ENCODE measurements at places on chromosomes 12 and 14.
A peak's percentile ranks its signal among the peaks of the same experiment; 100 is the strongest.

DNA sequence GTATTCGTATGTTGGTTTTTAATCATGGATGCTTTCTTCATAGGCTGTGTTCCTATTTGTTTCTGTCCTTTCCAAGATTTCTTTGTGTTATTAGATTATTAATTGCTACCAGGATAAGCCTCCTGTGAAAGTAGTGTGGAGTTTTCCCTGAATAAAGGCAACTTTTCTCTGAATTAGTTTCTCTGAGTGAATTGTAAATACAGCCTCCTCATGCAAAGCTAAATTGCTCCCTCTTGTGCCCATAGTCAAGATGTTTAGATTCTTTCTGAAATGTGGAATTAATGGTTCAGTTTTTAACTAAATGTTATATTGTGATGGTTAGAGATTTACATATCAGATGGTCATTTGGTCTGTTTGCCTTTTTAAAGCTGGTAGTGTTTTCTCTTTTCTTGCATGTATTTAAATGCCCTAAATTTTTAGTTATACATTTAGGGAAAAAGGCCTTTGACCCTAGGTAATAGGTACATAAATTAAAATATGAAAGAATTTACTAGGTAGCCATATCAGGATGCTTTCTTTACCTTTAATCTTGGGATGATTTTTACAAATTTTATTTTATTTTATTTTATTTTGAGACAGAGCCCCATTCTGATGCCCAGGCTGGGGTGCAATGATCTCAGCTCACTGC is 8.9 kb downstream of the APAF1 start:
- DNase-seq = no peak

DNA sequence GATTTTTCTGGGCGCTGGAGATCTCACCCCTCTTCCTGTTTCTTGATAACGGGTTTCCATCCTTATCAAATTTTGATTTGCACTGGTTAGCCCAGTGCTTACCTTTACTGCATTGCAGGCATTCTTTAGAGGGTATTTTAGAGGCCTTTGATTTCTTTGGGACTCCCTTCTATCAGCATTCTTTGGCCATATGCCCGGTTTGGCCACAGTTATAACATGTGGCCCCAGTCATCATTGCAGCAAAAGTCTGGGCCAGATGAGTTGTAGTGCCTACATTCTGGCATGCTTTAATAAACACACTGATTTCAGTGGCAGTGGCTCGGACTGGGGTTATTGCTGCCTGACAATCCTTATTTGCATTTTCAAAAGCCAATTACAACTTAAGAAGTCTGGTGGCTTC is 82.3 kb downstream of the KCNMB4 start:
- DNase-seq = no peak

DNA sequence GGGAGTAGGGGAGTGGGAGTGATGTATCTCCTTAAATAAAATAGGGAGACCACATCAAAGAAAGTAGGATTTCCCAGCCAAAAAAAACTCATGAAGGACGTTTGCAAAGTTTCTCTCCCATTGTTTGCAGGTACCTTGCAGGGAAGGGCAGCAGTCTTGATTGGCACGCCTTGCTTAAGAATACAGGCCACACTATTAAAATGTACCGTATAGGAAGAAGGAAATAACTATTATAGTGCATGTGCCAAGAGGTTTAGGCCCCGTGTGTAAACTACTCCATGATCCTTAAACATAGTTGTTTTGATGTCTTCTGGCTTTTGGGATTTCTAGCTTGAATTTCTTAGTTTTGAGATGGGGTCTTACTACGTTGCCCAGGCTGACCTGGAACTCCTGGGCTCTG is 42.5 kb downstream of the PRORP start:
- no peak for DNase-seq

DNA sequence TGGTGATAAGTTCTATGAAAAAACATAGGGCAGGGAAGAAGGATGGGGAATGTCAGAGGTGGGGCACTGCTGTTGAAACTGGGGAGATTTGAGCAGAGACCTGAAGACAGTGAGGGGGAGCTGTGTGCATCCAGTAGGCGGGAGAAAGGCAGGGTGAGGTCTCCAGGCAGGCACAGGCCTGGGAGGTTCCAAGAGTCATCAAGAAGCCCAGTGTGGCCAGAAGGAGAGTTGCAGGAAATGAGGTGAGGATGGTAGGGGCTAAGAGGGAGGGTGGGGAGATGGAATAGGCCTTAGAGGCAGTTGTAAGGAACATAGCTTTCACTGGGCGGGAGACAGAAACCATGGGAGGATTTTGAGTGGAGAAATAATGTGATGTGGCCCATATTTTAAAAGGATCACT is 341.8 kb downstream of the GLT1D1 start:
- DNase-seq = no peak

DNA sequence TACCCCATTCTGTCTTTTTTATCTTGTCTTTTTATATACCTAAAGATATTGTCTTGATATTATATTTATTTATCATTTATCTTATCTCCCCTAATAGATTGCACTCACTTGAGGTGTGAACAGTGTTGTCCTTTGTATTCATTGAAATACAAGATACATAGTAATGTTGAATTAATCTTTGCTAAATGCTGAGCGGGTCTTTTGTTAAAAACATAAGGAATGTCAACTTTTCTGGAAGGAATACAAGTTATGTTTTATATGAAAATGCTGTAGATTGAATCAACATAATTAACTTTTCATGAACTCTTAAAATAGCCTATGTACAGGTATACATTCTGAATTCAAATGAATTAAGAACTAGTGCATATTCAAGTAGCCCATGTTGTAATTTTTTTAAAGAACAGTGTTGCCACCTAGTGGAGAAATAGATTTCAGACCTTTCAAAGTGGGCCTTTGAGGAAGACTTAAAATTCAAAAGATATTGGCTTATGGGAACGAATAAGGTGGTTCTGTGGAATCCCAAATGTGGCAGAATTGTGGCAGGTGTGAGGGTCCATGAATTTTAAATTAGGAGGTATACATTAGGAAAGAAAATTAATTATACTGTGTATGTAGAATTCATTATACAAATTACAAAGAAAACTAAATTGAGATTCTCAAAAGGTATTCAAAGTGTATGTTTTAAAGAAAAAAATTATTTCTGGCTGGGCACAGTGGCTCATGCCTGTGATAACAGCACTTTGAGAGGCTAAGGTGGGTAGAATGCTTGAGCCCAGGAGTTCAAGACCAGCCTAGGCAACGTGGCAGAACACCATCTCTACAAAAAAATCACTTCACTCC is 19.1 kb downstream of the BBOF1 start:
- no peak for DNase-seq

DNA sequence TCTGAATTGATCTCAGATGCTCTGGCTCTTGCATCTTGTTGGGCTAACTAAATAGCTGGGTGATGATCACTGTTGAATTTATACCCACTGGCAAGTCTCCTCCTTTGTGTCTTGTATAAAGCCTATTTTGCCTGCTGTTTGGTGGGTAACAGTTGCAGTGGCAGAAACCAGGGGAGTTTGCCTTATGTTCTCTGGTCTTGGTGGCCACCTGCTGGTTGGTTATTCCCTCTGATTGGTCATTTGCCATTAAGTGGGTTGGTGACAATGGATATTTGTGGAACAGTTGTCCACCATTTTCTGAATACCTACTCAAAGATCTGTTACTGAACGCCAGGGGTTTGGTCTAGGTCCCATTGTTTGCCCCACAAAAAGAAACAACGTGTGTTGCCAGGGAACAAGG is 52.1 kb downstream of the AVPR1A start:
- no peak for DNase-seq

DNA sequence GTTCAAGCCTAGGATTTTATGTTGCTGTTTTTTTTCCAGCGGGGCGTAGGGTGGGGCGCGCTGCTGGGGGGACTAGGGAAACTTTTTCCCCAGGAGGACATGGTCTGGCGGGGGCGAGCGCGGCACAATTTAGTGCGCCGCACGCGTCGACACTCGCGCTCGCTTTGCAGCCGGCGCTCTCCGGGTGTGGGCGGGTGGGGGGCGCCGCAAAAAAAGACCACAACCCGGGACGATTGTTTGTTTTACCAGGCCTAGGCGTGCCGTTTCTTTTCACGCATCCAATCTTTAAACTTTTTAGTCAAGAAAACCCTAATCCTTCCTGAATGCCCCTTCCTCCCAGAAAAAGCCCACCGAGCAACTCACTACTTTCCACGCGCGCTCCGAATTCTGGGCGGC is 865 bp upstream of the ZFP36L1 start:
- peak; percentile 76 for DNase-seq

GRCh38 chr12:69001251-69001650 is 68.3 kb upstream of the CPM start:
- no peak for DNase-seq

DNA sequence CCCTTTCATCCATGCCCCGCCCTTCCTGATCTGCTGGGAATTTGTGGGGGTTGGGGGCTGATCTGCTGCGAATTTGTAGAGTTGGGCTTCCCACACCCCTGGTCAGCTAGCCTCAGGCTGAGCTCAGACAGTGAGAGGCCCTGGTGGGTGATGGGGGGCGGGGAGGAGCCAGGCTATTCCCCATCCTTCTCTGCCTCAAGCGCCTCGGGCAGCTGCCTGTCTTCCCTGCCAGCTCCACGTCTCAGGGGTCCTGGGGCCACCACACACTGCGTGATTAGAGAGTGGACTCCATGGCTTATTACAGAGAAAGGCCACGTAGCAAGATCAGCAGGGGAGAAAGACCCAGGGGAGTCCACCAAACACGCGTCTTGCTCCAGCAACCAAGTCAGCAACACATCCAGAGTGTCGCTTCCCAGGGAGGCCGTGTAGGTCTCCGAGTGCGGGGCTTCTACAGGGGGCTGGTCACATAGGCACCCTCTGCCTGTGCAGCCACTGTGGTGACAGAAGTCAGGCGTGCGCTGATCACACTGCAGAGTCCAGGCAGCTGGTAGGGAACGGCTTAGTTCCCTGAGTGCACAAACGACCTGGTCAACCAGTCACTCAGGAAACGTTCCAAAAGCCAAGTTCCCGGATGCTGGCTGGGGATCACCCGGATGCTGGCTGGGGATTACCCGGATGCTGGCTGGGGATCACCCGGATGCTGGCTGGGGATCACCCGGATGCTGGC is 254.4 kb upstream of the SFSWAP start:
- DNase-seq = no peak

DNA sequence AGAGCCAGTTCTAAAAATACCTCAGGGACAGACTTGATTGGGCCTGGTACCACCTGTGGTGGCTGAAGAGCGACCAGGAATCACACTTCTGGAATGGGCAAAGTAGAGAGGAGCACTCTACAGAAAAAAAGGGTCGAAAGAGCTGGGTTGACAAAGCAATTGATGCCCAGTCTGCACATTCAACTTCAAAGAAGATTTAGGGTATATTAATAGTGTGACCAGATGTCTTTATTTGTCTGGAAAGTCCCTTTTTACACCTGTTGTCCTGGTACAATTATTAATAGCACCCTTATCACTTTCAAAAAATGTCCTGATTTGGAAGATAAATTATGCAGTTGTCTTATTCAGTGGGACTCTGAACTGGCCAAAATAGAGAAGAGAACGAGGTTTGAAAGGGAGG is 137.5 kb downstream of the DYRK2 start:
- no peak for DNase-seq

GRCh38 chr14:101980251-101980650 is 15.9 kb downstream of the DYNC1H1 start:
- no peak for DNase-seq

GRCh38 chr14:90810806-90811205 is 5.4 kb downstream of the TTC7B start:
- DNase-seq = no peak

DNA sequence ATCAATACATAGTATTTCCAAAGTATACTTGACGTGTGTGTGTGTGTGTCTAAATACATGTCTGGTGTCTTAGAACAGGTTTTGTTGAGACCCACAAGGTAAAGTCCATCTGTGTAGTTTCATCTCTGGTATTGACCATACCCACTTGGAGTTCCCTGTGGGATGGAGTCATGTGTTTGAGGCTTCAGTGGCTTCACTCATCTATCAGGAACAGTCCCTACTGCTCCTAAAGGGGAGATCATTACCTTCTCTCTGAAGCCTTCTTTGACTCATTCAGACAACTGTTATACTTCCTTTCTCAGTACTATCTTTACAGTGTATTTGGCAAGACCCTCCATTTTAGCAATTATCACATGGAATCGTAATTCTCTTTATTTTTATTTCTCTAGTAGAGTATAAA is 14.2 kb downstream of the RAB21 start:
- DNase-seq = no peak

DNA sequence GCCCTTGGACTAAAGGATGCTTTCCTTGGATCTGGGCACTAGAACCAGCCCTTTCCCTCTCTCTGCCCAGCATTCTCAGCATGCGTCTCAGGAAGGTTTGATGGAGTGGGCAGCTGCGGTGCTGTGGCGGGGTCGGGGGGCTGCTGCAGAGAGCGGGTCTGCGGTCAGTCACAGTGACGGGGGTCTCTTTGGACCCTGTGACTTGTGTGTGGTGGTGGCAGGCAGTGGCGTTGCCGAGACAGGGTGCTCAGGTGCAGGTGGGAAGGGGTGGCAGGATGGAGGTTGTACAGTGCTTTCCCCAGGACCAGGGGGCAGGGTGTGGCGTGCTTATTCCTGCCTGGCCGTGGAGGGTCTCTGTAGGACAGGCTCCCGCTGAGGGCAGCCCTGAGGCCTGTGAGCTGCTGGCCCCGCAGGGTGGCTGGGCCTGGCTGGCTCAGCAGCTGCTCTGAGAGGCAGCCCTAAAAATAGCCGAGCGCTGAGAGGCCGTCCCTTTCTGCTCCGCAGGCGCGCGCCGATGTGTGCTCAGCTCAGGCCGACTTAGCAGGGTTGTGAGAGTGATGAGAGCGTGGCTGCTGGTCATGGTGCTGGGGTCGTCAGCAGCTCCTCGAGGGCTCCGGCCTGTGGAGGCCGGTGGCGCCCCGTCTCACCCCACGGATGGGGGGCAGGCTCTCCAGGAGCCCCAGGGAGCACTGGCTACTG is 9.7 kb downstream of the PACS2 start:
- DNase-seq = no peak

DNA sequence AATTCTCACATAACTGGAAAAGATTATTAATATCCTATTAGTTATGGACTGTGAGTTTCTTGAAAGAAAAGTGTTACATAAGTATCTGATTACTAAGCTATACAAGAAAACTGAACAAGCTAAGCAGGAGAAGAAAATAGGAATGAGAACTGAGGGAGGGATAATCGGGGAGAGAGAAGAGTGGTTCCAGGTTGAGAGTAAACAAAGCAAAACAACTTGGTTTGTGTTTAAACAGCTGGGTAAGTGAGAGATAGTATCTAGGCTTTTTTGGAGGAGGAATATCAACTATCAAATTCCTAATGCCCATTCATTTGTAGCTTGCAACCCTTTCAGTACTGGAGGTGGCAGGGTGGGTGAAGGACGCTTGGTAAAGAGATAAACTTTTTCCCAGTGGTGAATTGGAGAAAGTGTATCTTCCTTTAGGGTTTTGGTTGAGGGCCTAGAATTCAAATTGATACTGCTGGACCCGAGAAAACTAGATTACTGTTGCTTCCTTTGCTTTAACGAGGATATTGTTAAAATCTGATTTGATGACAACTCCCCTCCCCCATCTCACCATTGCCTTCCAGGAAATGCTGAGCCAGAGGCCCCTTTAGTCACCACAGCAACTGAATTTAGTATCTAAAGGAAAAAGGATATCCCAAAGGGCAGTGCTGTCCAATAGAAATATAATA is 2.0 kb upstream of the SLC2A3 start:
- no peak for DNase-seq

Data from right cardiac atrium (tissue), 5 donors.